ELR (cell line): ENCODE measurements at places on chromosomes 16 and 17.
A peak's percentile ranks its signal among the peaks of the same experiment; 100 is the strongest.

DNA sequence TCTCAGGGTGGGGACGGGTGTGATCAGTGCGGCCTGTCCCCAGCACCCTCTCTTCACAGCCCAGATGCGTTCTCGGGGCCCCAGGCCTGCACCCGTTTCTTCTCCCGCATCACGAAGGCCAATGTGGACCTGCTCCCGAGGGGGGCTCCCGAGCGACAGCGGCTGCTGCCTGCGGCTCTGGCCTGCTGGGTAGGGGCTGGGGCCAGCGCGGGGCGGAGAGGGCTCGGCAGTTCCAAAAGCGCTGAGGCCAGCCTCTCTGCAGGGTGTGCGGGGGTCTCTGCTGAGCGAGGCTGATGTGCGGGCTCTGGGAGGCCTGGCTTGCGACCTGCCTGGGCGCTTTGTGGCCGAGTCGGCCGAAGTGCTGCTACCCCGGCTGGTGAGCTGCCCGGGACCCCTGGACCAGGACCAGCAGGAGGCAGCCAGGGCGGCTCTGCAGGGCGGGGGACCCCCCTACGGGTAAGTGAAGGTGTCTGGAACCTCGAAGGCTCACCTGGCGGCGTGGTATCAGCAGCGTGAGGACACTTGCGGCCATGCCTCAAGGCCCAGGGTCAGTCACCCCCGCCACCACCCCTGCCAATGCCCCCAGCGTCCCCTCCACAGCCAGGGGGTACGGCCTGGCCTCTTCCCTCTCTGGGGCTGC, 4.4 kb downstream of the MSLN start:
- no peak for DNase-seq

DNA sequence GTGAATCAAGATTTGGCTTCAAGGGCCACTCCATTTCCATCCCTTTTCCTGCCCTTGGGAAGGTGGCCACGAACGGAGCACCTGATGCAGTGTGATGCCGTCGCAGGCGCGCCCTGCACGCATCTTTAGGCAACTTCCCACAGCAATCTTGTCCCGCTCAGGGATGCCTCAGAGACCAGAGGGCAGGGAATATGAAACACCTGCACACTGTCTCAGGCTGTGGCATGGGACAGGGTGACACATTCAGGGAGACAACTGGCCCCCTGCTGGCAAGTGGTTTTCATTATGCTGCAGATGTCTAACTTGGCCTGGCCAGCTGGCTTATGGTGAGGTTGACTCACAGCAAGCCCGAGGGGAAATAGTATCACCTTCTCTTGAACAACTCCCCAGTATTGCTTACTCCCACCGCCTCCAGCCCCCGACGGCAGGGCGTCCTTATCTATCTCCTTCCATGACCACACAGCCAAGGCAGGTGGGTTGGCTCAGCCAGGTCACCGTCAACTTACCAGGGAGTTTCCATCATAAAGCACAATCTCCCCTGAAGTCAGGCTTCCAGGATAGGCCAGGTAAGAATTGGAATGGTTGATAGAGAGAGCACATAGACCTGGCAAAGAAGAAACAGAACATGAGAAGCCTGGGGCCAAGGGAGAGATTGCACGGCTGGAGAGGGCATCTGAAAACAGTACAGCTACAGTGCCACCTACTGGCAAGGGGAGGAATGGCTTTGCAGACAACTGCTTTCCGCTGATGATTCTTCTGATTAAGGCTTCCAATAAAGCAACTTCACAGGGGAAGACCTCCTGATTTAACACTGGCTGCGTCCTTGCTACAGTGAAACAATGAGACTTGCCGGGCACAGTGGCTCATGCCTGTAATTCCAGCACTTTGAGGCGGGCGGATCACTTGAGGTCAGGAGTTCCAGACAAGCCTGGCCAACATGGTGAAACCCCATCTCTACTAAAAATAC, 21.1 kb downstream of the WIPI1 start:
- peak; percentile 97 for DNase-seq

DNA sequence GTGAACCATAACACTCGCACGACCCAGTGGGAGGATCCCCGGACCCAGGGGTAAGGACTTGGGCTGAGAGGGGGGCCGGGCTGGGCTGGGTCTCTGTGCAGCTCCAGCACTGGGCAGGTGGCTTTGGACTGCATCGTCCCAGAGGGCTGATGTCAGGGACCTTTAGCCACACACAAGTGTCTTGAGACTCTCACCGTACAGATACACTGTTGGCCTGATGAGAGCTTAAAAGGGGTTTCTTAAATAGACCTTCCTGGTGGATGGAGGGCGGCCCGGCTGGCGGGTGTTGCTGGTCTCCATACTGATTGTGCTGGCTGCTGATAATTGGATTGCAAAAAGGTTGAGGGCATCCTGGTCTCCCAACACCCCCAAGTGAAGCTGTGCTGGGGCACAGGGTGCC, 21.7 kb upstream of the CLEC18A start:
- DNase-seq: no peak

GRCh38 chr17:37392024-37392590, 14.5 kb downstream of the ACACA start:
- peak; percentile 76 for DNase-seq

- no peak for DNase-seq
Measured at GRCh38 chr17:64232466-64233262, 30.4 kb downstream of the TEX2 start.

GRCh38 chr16:72172105-72173034, at the start of gene PMFBP1:
PMFBP1 (minus strand) TSS chr16:72172155; CDS start chr16:72171208, 947 bp downstream.
- DNase-seq: peak; percentile 89

GRCh38 chr17:54901230-54901822, 674 bp downstream of the TOM1L1 start:
- DNase-seq: peak; percentile 66

- DNase-seq: peak; percentile 78
Measured at GRCh38 chr16:75471723-75472633, 7.5 kb upstream of the TMEM170A start.

GRCh38 chr17:82963104-82963950, 116.1 kb upstream of the METRNL start:
- peak; percentile 86 for DNase-seq

- DNase-seq: peak; percentile 48
Measured at GRCh38 chr17:8362651-8363332, 13.7 kb downstream of the KRABD2 start.

DNA sequence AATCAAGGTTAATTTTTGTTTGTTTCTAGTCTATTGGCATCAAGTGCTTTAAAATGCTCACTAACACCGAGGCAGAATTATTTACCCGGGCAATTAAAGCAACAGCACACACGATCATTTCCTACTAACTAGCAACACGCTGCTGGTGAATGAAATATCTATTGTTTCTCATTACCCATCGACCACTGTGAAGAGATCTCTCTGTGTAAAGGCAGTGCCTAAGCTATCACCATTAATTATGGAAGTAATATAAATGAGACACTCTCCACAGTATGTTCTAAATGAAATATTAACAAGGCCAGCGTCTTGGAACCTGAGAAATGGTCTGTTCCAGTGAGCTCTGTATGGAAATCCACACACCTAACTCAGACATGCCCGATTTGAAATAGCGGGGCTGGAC, 397.6 kb downstream of the MAF start:
- DNase-seq: no peak

DNA sequence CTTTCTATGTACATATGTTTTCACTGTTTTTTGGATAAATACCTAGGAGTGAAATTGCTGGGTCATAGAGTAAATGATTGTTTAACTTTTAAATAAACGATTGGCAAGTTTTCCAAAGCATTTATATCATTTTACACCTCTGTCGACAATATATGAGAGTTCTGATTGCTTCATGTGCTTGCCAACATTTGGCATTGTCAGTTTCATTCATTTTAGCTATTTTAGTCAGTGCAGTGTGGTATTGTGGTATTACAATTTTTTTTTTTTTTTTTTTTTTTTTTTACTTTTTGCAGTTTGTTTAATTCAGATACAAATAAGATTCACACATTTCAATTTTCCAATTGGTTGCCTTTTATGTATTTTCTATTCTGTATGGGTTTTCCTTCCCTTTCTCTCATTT, 26.0 kb downstream of the TADA2A start:
- DNase-seq: no peak

- no peak for DNase-seq
Measured at GRCh38 chr16:56257666-56258342, 66.5 kb downstream of the GNAO1 start.

DNA sequence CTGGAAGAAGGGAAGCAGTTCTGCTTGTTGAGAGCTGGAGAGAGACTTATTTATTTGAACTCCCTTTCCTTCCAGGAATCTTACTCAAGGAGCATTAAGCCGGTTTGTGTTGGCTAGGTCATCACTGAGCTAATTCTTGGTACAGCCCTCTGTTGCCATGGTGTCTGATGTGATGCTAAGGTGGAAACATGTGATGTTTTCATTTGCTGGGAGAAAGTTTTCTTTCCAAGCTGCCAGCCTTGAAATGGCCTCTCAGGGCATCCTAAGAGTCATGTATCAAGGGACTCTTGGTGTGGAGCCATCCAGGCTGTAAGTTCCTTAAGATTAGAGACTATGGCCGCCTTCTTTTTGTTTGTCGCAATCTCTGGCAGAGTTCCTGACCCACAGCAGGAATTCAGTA, 4.2 kb downstream of the PSKH1 start:
- no peak for DNase-seq

- no peak for DNase-seq
Measured at GRCh38 chr17:30930495-30930894, 8.8 kb downstream of the ADAP2 start.

GRCh38 chr17:28196636-28197035, 122.4 kb upstream of the TMEM97 start:
- DNase-seq: no peak

DNA sequence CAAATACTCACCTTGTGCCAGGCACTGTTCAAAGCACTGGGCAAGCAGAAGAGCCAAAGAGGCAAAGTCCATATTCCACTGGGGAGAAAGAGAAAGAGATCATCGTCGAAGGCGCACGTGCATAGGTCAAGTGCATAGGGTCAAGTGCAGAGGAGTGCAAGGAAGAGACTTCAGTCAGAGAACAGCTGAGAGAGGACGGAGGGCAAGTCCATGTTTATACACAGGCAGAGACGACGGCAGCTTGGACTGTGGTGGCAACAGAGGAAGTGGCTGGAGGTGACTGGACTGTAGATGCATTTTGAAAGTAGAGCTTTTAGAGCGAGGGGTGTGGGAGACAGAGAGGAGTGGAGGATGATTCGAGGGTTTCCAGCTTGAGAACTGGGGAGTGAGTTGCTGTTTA, 74.7 kb upstream of the SDK2 start:
- no peak for DNase-seq

DNA sequence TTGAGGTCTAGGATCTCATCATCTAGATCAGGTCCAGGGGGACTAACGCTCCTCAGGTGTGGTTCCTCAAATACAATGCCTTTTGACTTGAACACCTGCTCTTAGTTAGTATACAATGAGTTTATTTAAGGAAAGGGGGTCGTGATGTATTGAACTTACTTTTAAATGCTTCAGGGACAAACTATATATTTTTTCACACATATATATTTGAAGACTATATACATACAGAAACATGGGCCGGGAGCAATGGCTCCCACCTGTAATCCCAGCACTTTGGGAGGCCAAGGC, 11.5 kb upstream of the USP32 start:
- DNase-seq: no peak

DNA sequence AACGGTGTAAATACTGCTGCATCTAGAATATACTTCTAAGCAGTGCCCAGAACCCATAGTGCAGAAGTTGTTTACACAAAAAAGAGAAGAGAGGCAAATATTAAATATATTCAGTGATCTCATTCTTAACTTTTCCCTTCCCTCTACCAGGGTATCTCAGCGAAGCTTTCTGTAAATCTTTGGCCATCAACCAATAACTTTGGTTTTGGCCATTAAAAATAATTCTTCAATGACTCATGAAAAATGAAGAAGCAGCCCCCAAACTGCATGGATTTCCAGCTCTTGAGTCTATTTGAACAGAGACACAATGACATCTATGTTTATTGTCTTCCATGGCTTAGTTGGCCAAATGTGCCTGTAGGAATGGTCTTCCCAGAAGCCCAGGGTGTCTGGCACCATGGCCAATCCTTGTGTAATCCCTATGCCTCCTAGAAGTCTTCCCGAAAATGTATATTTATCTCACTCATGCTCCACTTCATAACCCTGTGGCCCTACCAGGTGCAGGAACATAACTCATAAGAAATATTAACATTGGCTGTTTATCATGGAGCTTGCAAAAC, 646.6 kb downstream of the TOX3 start:
- peak; percentile 29 for DNase-seq

GRCh38 chr16:73775841-73776388, 520.7 kb upstream of the PSMD7 start:
- no peak for DNase-seq

DNA sequence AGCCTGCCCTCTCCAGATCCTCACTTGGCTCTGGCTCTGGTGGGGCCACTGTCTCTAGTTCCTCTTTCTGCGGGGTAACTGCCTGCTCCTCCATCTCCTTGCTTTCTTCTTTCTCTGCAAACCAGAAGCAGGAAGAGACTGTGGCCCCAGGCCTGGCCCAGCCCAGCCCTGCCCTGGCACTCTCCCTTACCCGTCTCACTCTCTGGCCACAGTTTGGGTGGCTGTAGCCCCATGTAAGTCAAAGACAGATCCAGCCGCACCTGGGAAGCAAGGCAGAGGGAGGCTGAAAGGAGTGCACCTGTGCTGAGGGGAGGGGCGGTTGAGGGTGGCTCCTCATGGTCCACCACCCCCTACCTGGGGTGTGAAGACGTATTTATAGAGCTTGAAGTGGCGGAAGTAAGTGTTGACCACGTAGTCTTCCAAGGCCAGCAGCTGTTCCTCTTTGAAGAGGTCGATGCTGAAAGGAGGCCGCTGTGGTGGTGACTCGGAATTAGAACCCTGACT, 2.8 kb downstream of the CFAP119 start:
- DNase-seq: no peak

GRCh38 chr17:64505340-64506200, 519 bp downstream of the DDX5 start:
- peak; percentile 91 for DNase-seq

DNA sequence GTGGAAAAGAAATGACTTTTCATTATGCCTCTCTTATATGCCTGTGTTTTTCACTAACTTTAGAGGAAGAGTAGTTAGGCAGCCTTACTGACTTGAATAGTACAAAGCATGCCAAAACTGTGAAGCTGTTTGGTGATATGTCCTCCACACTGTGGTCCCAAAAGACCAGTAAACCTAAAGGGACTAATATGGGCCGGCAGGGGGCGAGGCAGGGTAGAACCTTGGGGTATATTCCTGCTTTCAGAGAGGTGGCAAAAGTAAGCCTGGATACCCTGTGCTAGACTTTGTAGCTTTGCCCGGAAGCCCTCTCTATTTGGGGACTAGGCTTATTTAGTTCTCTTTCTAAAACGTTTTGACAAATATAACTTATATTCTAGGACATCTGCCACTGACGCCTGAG, 36.5 kb upstream of the VWA3A start:
- DNase-seq: no peak

DNA sequence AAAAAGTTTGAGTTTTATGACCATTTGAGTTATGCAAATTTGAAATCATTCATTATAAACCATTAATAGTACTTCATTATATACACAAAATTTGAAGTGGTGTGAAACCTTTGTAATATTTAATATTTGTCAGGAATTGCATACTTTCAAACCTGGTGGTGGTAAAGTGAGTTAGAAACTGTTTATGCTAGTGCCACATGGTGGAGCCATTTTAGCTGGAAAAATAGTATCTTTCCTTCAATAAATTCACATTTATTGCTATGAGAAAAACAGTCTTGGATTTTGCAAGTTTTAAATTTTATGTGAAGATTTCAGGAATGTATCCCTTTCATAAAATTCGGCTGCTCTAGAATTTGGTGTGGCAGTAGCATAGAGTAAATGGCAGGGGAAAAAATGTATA, 7.3 kb upstream of the BLMH start:
- peak; percentile 39 for DNase-seq
